Left lung (tissue), 14 donors: ENCODE measurements at places on chromosomes 2 and 18. TPM values are rescaled to one million over a fixed set of nuclear protein-coding genes. Genes with fewer than 3 reads are reported as not detected.

GRCh38 chr18:78630981-78631510 lies 348.6 kb upstream of the SALL3 start:
- H3K27ac ChIP-seq, result no peak overlapping the region
- H3K4me1 ChIP-seq, result no peaks in the 10 kb centered on the region
- no peak for DNase-seq
- H3K36me3 ChIP-seq, result no peaks in the 10 kb centered on the region

- H3K4me1 ChIP-seq, result peaks cover 14% of the 10 kb centered on the region
- H3K4me3 ChIP-seq, result no peak overlapping the region
- no peaks in the 10 kb centered on the region for H3K27me3 ChIP-seq
- H3K27ac ChIP-seq, result no peak overlapping the region
Observed at GRCh38 chr2:10266133-10266620, 36.5 kb upstream of the HPCAL1 start.

GRCh38 chr18:63322908-63323634 lies 3.5 kb upstream of the BCL2 start:
- peaks cover 29% of the 10 kb centered on the region for H3K4me1 ChIP-seq
- H3K27ac ChIP-seq, result no peak overlapping the region
- DNase-seq, result no peak
- no peaks in the 10 kb centered on the region for H3K27me3 ChIP-seq
- H3K36me3 ChIP-seq, result no peaks in the 10 kb centered on the region
- H3K4me3 ChIP-seq, result no peak overlapping the region

DNA sequence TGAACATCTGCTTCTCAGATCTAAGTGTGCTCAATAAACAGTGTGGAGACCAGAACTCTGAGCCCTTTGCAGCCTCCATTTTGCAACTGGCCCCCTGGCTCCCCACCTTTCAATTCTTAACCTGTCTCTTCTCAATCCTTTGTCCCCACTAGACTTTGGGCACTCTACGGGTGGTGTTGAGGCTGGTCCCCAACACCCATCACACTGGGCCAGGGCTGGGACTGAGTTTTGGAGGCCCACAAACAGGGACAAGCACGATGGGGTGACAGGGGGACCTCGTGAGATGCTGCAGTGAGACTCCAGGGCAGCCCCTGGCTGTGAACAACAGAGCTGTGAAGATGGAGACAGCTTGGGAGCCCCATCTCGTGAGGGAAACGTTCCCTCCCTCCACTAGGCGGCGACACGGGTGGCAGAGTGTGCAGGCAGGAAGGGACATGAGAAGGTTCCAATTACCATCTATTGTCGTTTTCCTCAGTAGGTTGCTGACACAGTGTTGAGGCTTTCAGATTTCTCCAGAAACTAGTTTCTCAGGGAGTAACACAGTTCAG lies 1.2 kb downstream of the ANKMY1 start:
- H3K27ac ChIP-seq, result no peak overlapping the region
- H3K36me3 ChIP-seq, result no peaks in the 10 kb centered on the region
- H3K4me3 ChIP-seq, result no peak overlapping the region
- H3K27me3 ChIP-seq, result peaks cover 6% of the 10 kb centered on the region

DNA sequence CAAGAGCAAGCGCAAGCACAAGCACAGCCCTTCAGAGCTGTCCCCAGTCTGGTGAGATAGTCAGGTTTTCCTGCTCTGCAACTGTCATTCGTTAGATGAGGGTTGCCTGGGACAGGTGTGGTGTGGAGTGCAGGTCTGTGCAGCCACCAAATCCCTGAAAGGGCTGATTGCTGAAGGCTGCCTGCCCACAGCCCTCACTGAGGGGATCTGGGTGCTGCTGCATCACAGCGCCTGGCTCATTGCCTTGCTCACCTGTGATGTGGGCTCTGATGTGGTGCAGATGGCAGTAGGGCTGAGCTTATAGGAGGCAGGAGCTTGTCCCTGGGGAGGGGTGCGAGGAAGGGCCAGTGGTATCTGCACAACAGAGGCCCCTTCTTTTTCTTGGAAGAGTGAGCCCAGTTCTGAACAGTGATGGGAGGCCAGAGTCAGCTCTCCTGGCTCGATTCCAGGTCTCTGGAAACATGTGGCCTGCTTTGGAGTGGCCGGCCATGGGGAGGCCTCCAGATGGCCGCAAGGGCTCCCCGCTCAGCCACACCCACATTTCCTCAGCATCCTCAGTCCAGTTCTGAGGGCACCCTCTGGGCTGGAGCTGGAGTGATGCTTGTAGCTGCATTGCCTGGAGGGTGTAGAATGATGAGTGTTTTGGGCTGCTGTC lies 11.4 kb downstream of the UBE2F start:
- H3K27ac ChIP-seq, result no peak overlapping the region
- no peak for DNase-seq
- H3K36me3 ChIP-seq, result peaks cover 45% of the 10 kb centered on the region
- H3K4me3 ChIP-seq, result no peak overlapping the region

Gene PPP1R7
- 80.0 TPM for total RNA-seq
